ENCODE measurements at places on chromosomes 7 and 10.

DNA sequence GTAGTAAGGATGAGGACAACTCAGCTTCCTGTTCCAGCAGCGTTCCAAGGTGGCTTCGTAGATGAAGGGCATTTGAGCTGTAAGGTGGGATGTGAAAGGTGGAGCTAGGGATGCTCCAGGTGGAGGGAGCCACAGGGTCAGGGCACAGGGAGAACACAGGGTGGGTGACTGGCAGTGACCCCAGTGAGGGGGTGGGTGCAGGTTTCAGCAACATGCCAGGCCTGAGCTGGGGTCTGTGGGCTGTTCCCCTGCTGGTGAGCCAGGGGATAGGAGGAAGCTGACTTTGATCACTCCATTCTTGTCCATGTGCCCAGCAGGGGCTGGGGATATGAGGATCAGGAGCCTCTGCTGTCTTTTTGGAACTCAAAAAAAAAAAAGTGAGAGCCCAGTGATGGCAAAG is 33.2 kb downstream of the CDH23 start:
- DNase-seq = no peak

DNA sequence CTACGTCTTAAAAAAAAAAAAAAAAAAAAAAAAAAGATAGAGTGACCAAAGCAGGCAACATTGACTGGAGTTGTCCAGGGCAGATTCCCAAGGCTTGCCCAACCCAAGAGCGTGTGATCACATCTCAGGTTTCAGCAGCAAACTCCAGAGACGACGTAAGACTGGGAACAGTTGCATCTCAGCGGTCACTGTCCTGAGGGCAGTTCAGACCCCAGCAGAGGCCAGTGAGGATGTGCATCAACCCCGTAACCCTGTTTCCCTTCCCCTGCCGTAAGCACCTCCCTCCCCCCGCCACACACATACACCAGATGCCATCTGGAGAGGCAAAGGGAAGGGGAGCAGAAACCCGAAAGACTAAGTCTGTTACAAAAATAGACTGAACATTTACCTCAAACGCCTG is 19.3 kb upstream of the TOMM7 start:
- DNase-seq = no peak

GRCh38 chr10:117762126-117762818 is 219.7 kb downstream of the EMX2 start:
- no peak for DNase-seq

GRCh38 chr10:106565546-106565945 is 599.0 kb downstream of the SORCS1 start:
- no peak for DNase-seq

- no peak for DNase-seq
Measured at GRCh38 chr10:36366065-36366464, 724.0 kb upstream of the FZD8 start.

DNA sequence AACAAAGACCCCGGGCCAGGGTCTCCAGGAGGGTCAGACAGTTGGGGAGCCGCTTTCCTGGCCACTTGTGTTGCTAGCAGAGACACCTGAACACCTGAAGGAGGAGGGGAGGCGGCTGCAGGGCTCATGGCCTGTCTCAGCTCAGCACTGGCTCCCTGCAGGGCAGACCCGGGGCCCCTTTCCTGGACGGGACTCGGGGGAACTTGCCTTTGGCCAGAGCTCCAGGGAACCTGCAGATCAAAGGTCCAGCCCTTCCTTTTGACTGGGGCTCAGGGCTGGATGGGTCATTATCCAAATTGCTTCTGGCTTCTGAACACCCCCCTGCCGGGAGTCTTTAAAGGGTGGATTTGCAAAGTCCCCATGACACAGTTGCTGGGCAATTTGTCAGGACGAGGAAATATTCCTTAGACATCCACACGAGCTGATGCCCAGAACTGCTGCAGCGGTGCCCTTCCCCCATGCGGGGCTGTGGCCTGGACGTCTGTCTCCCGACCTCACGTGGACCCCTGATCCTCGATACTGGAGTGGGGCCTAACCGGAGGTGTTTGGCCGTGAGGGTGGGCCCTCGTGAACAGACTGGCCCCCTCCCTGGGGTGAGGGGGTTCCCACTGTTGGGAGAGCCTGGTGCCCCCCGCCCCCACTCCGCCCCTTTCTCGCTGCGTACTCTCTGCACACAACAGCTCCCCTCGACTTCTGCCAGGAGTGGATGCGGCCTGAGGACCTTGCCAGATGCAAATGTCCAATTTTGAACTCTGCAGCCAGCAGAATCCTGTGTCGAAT is 194.3 kb downstream of the ELFN1 start:
- no peak for DNase-seq

GRCh38 chr10:110535958-110536891 is 31.3 kb upstream of the SMC3 start:
- DNase-seq = no peak

- DNase-seq = no peak
Measured at GRCh38 chr7:41869596-41869995, 166.7 kb upstream of the INHBA start.

GRCh38 chr7:134141868-134142264 is 14.7 kb downstream of the LRGUK start:
- no peak for DNase-seq

GRCh38 chr7:26156451-26157420 is 4.7 kb downstream of the NFE2L3 start:
- DNase-seq = no peak

DNA sequence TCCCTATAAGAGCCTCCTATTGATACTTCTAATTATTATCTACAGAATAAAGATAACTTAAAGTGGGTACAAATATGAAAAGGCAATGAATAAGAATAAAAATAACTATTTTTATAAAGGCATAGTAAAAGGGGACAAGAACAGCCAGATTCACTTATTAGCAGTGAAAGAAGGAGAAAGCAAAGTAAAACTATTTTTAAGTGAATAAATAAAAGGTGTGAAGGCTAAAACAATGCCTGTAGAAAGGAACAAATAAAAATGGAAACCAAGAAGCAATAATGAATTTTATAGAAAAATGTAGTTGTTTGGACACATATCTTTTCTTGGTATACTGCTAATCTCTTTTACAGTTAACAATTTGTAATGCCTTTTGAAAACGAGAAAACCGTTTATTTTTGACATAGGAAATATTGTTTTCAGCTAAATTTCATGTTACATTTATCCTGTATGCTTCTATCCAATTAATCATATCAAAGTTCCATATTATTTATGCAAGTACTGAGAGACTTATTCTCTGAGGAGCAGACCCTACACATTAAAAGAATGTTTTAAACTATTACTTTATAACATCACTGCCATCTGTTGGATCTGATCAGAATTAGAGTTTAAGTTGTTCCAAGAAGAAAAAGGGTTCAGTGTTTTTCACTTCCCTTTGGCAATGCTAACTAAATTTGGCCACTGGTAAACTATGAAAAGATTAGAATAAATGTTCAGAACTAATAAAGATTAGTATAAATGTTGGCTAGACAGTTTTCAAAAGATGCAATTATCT is 59.1 kb downstream of the ARMC3 start:
- DNase-seq = peak; percentile 28

DNA sequence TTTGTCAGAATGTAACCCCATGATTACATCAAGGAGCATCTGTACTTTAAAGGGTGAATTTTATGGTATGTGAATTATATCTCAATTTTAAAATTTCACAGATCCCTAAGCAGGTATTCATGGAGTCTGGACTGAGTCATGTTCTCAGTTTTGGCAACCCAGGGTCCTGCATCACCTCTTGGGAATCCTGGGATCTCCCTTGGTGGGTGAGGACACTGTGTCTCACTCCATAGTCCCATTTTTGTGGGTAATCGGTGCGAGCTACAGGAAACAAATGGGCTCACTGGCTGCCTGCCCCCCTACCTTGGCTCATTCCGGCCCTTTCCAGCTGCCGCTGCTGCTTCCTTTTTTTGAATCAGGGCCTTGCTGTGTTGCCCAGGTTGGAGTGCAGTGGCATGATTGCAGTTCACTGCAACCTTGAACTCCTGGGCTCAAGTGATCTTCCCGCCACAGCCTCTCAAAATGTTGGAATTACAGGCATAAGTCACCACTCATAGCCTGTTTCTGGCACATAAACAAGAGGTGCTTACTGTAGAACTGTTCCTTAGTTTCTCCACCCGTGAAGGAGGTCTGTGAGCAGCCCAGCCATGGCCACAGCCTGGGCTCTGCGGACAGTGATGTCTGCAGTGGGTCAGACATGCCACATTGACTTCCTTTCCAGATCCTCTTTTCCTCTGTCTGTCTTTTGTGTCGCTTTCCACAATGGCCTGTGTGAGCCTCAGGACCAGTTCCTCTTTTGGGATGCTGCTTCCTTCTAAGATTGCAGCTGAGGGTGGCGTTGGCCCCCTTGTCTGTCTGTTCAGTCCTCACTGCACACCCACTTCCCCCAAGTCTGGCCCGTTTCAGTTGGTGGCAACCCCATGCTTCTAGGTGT is 14.5 kb downstream of the PALD1 start:
- DNase-seq = no peak

- peak; percentile 65 for DNase-seq
Measured at GRCh38 chr7:29146888-29147609, 712 bp upstream of the CPVL start.

GRCh38 chr7:55493408-55493807 is 78.9 kb downstream of the VOPP1 start:
- DNase-seq = no peak

DNA sequence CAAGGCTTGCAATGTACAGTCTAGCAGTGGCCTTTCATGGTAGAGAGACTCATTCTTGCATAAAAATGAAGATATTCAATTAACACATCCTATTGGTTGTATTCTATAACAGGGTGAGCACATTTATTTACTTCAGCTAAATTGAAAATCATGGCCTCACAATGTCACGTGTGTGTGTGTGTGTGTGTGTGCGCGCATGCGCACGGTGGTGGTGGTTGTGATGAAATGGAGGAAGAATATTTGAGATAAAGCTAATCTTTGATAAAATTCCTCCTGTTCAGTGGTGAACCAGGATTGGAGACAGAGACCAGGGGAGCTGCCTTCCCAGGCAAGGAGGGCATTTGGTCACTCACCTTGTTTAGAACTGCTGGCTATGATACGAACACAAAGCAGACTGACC is 199.8 kb downstream of the DPP6 start:
- no peak for DNase-seq

DNA sequence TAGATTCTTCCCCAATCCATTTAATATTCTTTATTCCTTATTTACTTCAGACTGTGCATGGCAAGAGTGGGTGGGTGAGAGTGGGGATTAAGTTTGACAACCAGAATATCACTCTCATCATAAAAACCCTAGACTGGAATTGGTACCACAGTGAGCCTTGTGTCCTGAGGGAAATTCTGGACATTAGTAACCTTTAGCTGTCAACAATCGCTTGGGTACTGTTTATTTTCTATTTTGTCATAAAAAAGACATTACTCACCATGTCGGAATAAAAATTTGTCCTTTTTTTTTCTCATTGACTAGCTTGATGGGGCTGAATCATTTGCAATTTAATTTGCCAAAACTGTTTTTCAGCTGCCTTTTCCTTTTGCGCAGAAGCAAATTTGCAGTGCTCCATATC is 176.1 kb upstream of the SEMA3C start:
- no peak for DNase-seq
